ENCODE measurements at places on chromosomes 1 and 21. TPM values are rescaled to one million over a fixed set of nuclear protein-coding genes. Genes with fewer than 3 reads are reported as not detected.
A peak's percentile ranks its signal among the peaks of the same experiment; 100 is the strongest.

FMOD gene
- not detected for polyA plus RNA-seq

RHD gene
- 0.53 TPM for polyA plus RNA-seq

GRCh38 chr1:227769047-227769935 is 34.1 kb downstream of the SNAP47 start:
- no peaks in the 10 kb centered on the region for H3K27me3 ChIP-seq
- no peaks in the 10 kb centered on the region for H3K4me1 ChIP-seq
- peaks cover 15% of the 10 kb centered on the region for H3K36me3 ChIP-seq
- H3K4me3 ChIP-seq: no peak overlapping the region

DNA sequence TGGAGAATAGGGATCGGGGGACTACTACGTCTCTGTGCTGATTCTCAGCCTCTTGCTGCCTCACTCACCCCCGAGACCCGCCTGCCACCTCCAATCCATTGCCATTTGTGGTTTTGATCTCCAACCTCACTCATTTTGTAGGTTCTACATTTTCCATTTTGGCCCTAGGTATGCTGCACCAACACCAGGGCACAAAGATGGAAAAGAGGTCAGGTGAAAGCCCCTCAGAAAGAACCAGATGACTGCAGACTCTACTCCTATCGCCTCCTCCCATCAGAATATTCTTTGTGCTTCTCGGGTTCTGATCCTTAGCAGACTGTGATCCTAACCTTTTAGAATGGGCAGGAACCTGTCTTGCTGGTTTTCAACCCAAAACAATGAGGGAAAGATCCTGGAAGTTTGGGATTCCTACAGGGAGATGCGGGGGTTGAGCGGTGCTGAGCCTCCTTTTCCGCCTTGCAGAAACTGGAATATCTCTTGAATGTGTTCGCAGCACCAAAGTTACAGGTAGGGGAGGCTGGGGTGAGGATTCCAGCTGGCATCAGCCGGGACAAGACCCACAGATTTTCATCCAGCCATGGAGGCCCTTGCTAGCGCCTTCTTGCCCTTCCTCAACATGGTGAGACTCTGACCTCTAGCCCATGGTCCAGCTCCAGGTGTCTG is 53.1 kb downstream of the RHBG start:
- H3K4me1 ChIP-seq: peaks cover 24% of the 10 kb centered on the region
- no peaks in the 10 kb centered on the region for H3K36me3 ChIP-seq
- DNase-seq: no peak
- H3K4me3 ChIP-seq: no peak overlapping the region

- no peak overlapping the region for H3K27ac ChIP-seq
- no peaks in the 10 kb centered on the region for H3K36me3 ChIP-seq
- DNase-seq: no peak
- no peak overlapping the region for H3K4me3 ChIP-seq
- H3K4me1 ChIP-seq: no peaks in the 10 kb centered on the region
- H3K27me3 ChIP-seq: no peaks in the 10 kb centered on the region
Measured at GRCh38 chr1:91754348-91754747, 131.6 kb downstream of the TGFBR3 start.

DNA sequence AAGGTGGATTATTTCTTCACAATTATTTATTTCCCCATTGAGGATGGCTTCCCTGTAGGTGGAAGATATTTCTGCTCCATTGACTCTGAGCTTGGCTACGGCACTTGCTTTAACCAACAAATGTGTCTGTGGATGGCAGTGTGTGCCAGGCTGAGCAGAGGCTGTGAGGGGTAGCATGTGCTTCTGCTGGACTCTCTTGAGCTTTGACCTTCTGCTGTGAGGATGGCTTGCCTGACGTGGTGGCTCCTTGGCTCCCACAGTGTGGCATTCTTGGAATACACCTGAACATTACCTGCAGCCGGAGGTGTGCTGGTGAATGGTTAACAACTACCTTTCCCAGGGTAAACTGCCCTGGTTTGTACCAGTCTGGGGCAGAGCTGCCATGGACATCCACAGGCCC is 46.8 kb downstream of the WDR3 start:
- H3K27ac ChIP-seq: no peak overlapping the region
- no peaks in the 10 kb centered on the region for H3K27me3 ChIP-seq
- H3K36me3 ChIP-seq: no peaks in the 10 kb centered on the region
- no peaks in the 10 kb centered on the region for H3K4me1 ChIP-seq
- DNase-seq: no peak
- H3K4me3 ChIP-seq: no peak overlapping the region

GRCh38 chr1:18201997-18202719 is 94.6 kb downstream of the IGSF21 start:
- no peak overlapping the region for H3K27ac ChIP-seq
- H3K4me1 ChIP-seq: no peaks in the 10 kb centered on the region
- H3K4me3 ChIP-seq: no peak overlapping the region

GRCh38 chr1:211099393-211099792 is 34.6 kb downstream of the KCNH1 start:
- no peak overlapping the region for H3K4me3 ChIP-seq
- DNase-seq: no peak
- H3K27me3 ChIP-seq: no peaks in the 10 kb centered on the region
- H3K36me3 ChIP-seq: no peaks in the 10 kb centered on the region
- H3K27ac ChIP-seq: no peak overlapping the region

DNA sequence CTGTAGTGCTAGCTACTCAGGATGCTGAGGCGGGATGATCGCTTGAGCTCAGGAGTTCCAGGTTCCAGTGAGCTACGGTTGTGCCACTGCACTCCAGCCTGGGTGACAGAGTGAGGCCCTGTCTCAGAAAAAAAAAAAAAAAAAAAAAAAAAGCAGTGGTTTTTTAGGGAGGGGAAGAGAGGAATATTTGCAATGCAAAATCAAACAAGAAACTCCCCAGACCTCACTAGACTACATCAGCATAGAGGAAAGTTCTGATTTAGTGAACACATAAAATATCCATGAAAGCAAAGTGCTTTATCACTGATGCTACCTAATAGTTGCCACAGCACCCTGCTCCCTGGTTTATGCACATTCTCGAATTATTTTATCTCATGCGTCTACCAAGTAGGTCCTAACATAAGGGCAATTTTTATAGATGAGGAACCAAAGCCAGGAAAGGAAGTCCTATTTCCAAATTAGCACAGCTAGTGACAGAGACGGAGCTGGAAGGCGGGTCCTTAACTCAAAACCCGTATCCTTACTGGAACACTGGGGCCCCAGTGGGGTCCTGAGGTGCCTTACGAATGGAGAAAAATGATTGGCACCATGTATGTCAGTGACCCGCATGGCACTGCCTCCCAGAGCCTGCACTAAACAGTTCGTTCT is 50.7 kb upstream of the GPR157 start:
- peak overlapping the region; percentile 16 for H3K27ac ChIP-seq
- no peaks in the 10 kb centered on the region for H3K36me3 ChIP-seq
- H3K27me3 ChIP-seq: peaks cover 11% of the 10 kb centered on the region
- peaks cover 46% of the 10 kb centered on the region for H3K4me1 ChIP-seq

DNA sequence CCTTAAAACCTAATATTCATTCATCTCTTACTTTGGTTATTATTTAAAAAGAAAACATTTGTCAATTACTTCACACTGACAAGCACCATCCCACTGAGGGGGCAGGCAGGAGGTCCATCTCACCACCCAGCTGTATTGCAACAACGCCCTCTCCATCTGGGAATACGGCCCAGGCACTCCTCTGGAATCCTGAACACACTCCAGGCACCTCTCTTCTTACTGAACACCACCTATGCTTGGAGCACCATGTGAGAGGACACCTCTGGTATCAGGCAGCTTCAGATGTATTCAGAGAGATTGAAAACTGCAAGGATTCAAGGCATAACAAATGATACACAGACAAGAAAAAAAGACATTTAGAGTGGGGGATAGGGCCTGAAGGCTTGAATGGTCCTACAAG is 147.1 kb downstream of the CACNA1E start:
- H3K27me3 ChIP-seq: no peaks in the 10 kb centered on the region
- DNase-seq: no peak
- H3K4me1 ChIP-seq: no peaks in the 10 kb centered on the region
- H3K36me3 ChIP-seq: no peaks in the 10 kb centered on the region
- H3K27ac ChIP-seq: no peak overlapping the region
- no peak overlapping the region for H3K4me3 ChIP-seq

DNA sequence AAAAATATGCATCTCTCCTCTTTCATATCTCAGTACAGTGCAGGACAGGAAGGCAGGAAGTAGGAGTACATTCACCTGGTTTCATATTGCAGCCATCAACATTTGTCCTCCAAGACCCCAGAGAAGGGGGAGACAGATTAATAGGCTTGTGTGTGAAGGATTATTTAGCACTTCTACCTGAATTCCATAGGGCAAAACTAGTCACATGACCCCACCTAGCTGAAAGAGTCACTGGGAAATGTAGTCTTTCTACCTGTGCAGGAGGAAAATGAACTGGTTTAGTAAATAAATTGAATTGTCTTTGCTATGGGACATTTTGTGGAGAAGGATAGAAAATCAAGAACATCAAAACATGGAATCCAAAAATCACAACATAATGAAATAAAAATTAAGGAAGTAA is 13.9 kb upstream of the TRIM33 start:
- no peaks in the 10 kb centered on the region for H3K27me3 ChIP-seq
- H3K4me1 ChIP-seq: no peaks in the 10 kb centered on the region
- no peaks in the 10 kb centered on the region for H3K36me3 ChIP-seq
- DNase-seq: no peak
- no peak overlapping the region for H3K4me3 ChIP-seq

DNA sequence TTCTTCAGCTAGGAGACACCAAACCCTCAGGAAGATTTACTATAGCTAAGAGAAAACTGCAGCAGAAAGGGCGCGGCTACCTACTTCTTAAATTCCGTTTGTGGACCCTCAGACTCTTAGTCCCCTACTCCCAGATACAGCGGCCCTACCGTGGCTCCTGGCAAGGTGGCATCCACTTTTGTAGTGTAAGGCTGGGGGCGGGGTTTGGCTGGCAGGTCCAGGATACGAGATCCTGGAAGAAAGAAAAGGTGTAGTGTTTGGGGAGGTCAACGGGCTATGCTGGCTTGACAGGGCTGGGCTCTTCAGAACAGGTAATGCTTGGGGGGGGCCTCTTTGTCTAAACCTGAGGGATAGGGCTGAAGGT is 280 bp downstream of the CREB3L4 start:
- no peaks in the 10 kb centered on the region for H3K27me3 ChIP-seq
- no peak for DNase-seq
- H3K27ac ChIP-seq: peak overlapping the region; percentile 86
- H3K4me1 ChIP-seq: peaks cover 50% of the 10 kb centered on the region
- peaks cover 2% of the 10 kb centered on the region for H3K36me3 ChIP-seq

- H3K27ac ChIP-seq: no peak overlapping the region
- no peaks in the 10 kb centered on the region for H3K4me1 ChIP-seq
- no peaks in the 10 kb centered on the region for H3K27me3 ChIP-seq
- no peak overlapping the region for H3K4me3 ChIP-seq
Measured at GRCh38 chr1:147824798-147825197, 64.4 kb upstream of the GJA5 start.

Measured in CD14-positive monocyte (primary cell).